Sigmoid colon (tissue), 7 donors: ENCODE measurements at places on chromosomes 6 and 20. TPM values are rescaled to one million over a fixed set of nuclear protein-coding genes. Genes with fewer than 3 reads are reported as not detected.
A peak's percentile ranks its signal among the peaks of the same experiment; 100 is the strongest.

DNA sequence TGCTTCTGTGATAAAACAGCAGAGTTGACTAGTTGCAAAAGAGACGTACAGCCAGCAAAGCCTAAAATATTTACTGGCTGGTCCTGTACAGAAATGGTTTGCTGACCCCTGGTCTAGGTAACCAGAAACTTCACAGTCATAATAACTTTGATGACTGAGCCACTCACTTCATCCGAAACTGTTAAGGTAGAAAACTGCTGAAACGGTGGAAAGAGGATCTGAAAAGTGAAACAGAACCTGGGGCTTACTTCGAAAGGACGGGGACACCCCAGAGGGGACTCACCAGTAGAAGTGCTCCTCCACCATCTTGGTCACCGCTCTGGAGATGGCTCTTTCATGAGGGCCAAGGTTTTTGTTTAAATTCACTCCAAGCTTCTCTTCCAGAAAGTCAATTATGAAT is 16.4 kb downstream of the FAXC start:
- DNase-seq = no peak
- no peaks in the 10 kb centered on the region for H3K27me3 ChIP-seq
- H3K27ac ChIP-seq = peak overlapping the region; percentile 81
- peaks cover 8% of the 10 kb centered on the region for H3K4me1 ChIP-seq
- H3K4me3 ChIP-seq = no peak overlapping the region
- H3K36me3 ChIP-seq = no peaks in the 10 kb centered on the region

DNA sequence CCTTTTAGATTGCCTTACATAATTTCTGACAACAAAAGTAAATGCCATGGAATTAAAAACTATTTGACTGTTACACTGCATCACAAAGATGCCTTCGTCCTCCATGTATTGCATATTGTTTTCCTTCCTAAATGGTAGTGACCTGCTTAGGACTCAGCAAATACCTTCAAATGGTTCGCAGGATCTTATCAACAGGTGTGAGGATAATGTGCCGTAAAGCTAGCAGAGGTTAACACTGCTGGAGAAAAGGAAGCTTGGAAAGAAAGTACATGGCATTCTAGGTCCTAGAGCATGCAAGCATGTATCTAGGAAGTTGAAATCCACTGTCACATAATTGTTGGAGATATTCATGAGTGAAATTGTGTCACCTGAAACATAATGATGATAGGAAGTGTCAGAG is 5.5 kb downstream of the CLVS2 start:
- H3K36me3 ChIP-seq = no peaks in the 10 kb centered on the region
- no peak overlapping the region for H3K4me3 ChIP-seq
- peaks cover 3% of the 10 kb centered on the region for H3K4me1 ChIP-seq
- no peaks in the 10 kb centered on the region for H3K27me3 ChIP-seq

GRCh38 chr6:95087394-95088097 is 489.8 kb upstream of the MANEA start:
- no peak overlapping the region for H3K27ac ChIP-seq
- H3K36me3 ChIP-seq = no peaks in the 10 kb centered on the region
- H3K4me1 ChIP-seq = no peaks in the 10 kb centered on the region
- H3K27me3 ChIP-seq = no peaks in the 10 kb centered on the region
- no peak overlapping the region for H3K4me3 ChIP-seq

The WASF1 gene
- total RNA-seq = 10.2 TPM

The PRL gene
- not detected for total RNA-seq

The KIF13A gene
- total RNA-seq = 67.3 TPM
